Activated CD4-positive, alpha-beta T cell treated with anti-CD3 and anti-CD28 coated beads, Interleukin-2, amount 10 ng/mL, durations not matched to agents 7 days and 5 days (primary cell): ENCODE measurements at places on chromosomes 3 and 15.
A peak's percentile ranks its signal among the peaks of the same experiment; 100 is the strongest.

DNA sequence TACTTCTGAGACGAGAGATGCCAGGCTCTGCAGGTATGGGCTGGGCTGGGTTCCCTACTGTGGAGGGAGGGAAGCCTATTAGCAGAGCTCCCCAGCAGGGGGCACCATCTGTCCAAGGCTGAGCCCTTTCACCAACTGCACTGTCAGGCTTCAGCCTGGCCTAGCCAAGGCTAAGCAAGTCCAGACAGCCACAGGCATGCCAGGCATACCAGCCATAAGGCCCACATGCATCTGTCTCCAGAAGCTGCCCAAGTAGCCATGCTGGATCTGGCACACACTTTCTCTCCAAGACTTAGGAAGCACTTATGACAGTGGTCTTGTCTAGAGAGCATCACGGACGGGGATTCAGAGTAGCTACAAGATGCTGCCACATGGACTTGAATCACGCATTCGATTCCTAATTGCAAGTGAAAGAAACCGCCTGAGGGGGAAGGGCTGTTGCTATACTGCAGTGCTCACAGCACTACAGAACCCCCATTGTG, 28.3 kb downstream of the RUVBL1 start:
- peak; percentile 84 for DNase-seq

GRCh38 chr15:99953886-99954285, 220.6 kb upstream of the LYSMD4 start:
- DNase-seq = no peak

GRCh38 chr3:114092151-114093015, 35.8 kb downstream of the QTRT2 start:
- no peak for DNase-seq

- DNase-seq = peak; percentile 94
These were observed at the start of gene NAA50 for GRCh38 chr3:113745756-113746547. TSS of gene NAA50 (minus strand) at chr3:113746249. CDS start at chr3:113745949, 300 bp downstream.

DNA sequence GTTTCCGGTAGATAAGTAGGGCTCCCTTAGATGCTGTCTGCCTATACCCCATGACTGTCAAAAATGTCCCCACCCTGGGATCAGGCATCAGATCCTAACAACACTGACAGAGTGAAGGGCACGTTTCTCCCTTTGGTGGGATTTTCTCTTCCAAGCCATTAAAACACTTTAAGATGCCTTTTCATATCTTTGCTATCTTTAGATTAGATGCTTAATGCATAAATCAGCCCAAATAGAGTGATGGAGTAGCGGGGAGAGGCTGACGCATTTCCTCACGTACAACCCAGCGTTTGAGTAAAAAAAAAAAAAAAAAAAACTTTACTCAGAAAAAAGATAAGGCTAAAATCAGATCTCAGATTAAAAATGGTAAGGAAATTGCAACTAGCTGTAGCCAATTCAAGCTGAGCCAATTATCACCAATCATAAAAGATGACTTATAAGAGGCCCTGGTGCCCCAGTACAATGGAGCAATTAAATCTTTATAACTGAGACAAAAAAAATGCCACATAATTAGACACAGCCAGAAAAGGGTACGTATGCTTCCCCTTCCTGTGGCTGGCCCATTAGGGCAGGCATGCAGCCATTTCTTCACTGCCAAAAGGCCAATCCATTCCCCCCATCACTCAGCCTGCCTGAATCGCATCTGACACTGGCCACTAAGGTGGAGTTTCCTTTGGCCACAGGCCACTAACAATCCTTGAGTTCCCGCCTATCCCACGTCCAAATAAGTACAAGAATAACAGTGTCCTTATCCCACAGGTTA, 45.0 kb downstream of the RFTN1 start:
- no peak for DNase-seq
